Stimulated activated CD4-positive, alpha-beta T cell treated with anti-CD3 and anti-CD28 coated beads, Interleukin-1b, Interleukin-23, amount 100 ng/mL, for 1 hour (primary cell): ENCODE measurements at places on chromosomes 3 and 15.

GRCh38 chr15:60819860-60820259 lies 340.9 kb upstream of the ICE2 start:
- no peak for DNase-seq

GRCh38 chr3:183435661-183436060 lies 7.2 kb upstream of the MCF2L2 start:
- no peak for DNase-seq

DNA sequence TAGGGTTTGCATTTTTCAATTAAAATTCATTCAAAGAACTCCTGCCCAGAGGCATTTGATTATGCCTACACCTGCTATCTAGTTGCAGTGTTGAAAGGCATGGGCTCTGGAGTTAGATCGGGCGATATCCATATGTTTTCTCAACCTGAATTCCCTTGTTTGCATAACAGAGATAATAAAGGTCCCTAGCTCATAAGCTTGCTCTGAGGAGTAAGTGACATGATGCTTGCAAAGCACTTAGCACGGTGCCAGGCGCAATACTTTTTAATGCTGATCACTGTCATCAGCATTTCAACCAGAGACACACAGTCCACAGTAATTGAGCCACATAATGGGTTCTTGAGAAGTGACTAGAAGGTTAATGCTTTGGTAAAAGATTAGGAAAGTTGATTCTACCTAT lies 106.3 kb upstream of the SAMMSON start:
- DNase-seq: no peak

- DNase-seq: no peak
Measured at GRCh38 chr3:46711760-46712159, 5.9 kb downstream of the PRSS50 start.

GRCh38 chr3:160931474-160931873 lies 173.7 kb downstream of the B3GALNT1 start:
- DNase-seq: no peak

GRCh38 chr15:36358094-36358493 lies 221.3 kb upstream of the CDIN1 start:
- no peak for DNase-seq

DNA sequence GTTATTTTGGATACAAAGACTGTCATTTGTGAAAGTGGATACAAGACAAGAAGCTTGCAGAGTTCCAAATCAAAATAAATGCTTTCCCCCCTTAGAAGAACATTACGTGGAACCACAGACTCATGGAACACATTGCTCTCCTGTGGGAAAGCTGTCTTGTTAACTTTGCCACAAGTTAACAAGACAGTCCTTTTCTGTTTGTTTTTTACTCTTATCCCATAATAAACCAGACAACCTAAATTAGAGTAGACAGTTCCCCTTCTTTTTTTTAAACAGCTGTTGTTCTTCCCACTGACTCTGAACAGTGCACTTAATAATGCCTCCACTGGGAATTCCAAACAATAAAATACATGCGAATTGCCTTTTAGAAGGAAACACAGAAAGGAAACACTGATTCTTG lies 255.3 kb upstream of the UBE2E2 start:
- DNase-seq: no peak

GRCh38 chr3:79761441-79761840 lies 6.4 kb downstream of the ROBO1 start:
- no peak for DNase-seq

- no peak for DNase-seq
Measured at GRCh38 chr15:37017031-37017625, 83.2 kb downstream of the MEIS2 start.

DNA sequence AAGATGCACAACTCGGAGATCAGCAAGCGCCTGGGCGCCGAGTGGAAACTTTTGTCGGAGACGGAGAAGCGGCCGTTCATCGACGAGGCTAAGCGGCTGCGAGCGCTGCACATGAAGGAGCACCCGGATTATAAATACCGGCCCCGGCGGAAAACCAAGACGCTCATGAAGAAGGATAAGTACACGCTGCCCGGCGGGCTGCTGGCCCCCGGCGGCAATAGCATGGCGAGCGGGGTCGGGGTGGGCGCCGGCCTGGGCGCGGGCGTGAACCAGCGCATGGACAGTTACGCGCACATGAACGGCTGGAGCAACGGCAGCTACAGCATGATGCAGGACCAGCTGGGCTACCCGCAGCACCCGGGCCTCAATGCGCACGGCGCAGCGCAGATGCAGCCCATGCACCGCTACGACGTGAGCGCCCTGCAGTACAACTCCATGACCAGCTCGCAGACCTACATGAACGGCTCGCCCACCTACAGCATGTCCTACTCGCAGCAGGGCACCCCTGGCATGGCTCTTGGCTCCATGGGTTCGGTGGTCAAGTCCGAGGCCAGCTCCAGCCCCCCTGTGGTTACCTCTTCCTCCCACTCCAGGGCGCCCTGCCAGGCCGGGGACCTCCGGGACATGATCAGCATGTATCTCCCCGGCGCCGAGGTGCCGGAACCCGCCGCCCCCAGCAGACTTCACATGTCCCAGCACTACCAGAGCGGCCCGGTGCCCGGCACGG lies 991 bp downstream of the SOX2 start:
- DNase-seq: no peak

- no peak for DNase-seq
Measured at GRCh38 chr3:178054471-178054870, 481.8 kb upstream of the KCNMB2 start.

GRCh38 chr3:15860014-15860934 lies 62.5 kb upstream of the ANKRD28 start:
- no peak for DNase-seq

GRCh38 chr3:196081002-196081833 lies 672 bp downstream of the TFRC start:
- DNase-seq: peak; percentile 28

- no peak for DNase-seq
Measured at GRCh38 chr15:87355946-87356345, 900.6 kb downstream of the NTRK3 start.

DNA sequence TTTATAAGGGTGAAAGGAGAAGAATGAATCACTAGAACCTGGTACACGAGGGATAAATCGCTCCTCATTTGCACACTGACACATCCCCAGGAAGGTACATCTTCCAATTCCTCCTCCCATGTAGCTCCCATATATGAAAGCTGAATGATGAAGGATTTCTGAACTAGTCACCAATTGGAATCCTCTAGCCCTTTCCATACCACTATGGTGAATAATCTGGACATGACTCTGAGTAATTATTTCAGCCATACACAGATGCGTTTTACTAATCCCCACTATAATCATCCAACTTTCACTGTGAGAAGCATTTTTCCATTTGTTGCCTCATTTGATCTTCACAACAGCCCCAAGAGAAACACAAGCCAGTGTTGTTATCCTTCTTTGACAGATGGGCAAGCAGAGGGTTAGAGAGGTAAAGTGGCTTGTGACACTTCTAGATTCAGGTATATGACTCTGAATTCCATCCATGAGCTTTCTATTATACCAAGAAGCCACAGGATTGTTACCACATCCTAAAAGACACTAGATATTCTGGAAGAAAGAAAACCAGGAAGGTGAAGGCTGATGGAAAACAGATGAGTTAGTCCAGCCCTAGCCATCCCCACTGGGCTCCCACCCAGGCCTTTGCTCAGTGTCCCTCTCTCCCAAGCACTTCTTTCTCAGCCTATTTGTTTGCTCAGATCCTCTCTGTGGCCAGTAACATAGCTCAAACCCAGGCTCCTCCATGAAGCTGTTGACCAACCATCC lies 22.2 kb upstream of the BCL6 start:
- DNase-seq: no peak

GRCh38 chr15:33730815-33731214 lies 237.5 kb upstream of the CHRM5 start:
- DNase-seq: no peak

GRCh38 chr3:5250467-5251195 lies 63.1 kb downstream of the EDEM1 start:
- DNase-seq: no peak

GRCh38 chr3:101625879-101626278 lies 51.1 kb downstream of the ZBTB11 start:
- DNase-seq: no peak

- DNase-seq: no peak
Measured at GRCh38 chr3:152978152-152978551, 143.2 kb downstream of the P2RY1 start.

DNA sequence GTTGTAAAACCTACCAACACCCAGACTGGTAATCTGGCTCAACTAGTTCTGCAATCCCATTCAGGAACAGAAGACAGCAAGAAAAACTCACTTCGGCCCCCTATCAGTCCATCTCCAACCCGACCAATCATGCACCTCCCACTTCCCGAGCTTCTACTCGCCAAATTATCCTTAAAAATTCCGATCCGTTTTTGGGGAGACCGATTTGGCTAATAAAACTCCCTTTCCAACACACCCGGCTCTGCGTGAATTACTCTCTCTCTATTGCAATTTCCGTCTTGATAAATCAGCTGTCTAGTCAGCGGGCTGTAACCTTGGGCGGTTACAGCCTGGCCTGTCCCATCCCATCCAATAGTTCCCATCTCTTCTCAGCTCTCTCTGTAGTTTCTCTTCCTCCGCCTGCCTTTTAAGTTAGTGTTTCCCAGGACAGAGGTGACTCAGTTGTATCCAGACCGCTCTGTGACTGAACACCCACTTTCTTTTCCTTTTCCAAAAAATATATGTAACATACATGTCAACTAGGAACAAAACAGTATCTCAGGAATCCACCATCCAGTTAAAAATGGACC lies 780 bp upstream of the ACAD9 start:
- no peak for DNase-seq

DNA sequence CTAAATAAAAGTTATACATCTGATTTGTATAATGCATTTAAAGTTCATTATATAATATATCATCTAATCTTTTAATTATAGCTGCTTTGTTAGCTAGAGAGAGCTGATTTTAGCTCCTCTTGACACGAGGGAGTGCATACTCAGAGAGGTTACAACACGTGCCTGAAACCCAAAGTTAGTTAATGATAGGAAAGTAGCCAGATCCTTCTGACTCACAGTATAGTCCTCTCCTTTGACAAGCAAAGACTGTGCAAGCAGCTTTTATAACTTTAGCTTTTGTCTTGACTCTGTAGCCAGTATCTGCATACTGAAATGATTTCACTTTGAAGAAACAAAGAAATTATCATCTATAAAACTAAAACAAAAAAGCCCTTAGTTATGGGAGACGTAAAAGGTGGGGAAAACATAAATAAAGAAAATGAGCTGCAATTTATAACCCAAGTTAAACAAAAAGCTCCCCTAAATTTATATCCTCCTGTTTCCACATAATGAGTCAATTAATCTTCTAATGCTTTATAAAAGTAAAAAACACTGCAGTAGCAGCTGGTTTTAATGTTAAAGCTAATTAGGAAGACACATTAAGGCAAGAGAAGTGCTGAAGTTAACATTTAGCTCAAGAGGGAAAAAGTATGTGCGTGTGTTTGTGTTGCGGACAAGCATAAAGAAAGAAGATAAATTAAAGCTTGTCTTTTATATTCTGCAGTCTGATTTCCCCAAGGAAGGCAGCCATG lies 13.1 kb downstream of the GABRR3 start:
- DNase-seq: no peak

GRCh38 chr3:71444028-71444860 lies 139.3 kb downstream of the FOXP1 start:
- peak; percentile 35 for DNase-seq

GRCh38 chr3:57060089-57060821 lies at the start of gene SPATA12:
Gene SPATA12, plus strand, starts transcription at chr3:57060664. Its CDS starts 13,031 bp downstream, at chr3:57073695.
- no peak for DNase-seq

DNA sequence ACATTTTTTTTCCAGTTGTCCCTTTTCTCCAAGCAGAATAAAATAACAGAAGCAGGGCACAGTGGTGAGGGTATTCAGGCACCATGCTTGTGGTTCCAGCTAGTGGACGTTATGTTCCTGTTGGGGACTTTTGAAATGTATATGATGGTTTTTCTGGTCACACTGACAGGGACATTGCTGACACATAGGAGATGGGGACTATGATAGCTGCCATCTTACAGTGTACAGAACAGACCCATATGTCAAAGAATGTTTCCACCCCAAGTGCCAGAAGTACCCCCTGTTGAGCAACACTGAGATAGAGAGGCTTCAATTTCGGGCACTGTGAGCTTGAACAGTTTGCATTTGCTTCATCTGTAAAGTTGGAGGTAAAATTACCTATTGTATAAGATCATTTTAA lies 38.6 kb downstream of the MCTP2 start:
- no peak for DNase-seq

DNA sequence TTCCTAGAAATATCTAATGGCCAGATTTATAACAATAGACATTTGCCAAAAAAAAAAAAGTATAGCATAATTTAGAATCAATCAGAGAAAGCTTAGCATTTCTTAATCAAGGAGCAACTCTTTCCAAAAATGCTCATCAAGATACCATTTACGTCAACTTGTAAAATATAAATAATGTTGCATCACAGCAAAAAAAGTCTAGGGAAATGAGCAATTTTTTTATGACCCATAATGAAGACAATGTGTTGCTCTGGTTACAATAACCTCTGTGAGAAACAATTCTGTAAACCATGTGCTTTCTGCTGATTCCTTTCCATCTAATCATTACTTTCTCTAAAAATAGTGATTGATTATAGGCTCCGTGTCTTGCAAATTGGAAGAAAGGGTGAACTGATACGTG lies 36.3 kb downstream of the KBTBD8 start:
- no peak for DNase-seq

GRCh38 chr3:170804078-170804477 lies 65.9 kb downstream of the RPL22L1 start:
- no peak for DNase-seq
